ENCODE measurements at places on chromosomes 3 and 15.

GRCh38 chr15:50879016-50879617 is 29.4 kb upstream of the AP4E1 start:
- no peak for DNase-seq

DNA sequence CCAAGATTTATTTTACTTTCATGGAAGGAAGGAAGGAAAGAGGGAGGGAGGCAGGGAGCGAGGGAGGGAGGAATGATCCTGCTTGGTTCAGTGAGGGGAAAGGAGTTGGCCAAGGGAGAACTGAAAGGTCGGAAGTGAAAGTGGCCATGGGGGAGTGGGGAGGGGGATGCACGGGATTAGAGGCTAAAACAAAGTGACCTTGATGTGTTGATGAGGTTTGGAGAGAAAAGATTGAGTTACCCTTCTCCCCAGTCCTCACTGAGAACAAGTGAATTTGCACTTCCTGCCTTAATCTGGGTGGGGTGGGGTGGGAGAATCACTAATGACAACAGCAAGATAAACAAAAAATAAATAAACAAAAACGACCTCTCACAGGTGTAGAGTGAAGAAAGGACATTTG is 212.0 kb upstream of the TLE3 start:
- no peak for DNase-seq

DNA sequence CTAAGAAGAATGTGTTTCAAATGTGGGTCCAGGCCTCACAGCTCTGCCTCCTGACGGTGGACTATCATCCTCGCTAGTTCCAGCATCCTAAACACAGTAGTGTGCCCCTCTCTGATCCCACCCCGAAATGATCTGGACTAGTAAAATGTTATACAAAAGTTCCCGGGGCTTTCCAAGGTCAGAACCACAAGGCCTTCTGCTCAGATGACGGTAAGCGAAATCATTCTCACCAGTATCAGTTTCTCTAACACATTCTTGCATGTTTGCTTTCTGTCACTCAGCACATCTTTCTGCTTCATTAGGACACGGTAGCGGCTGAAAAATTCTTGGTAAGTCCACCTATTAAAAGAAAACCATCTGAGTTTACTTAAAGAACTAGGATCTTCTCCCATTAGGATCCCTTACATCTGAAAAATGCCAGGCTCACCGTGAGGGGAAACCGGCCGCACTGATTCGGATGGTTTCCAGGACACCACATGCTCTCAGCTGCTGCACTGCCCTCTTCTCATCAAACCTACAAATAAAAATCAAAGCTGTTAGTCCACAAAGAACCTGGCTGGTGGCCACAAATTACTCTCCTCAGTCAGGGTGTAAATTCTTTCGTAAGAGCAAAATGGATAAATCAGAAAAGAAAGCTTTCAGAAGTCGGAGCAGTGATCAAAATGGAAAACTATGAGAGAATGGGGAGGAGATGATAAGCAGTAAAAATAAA is 83.9 kb upstream of the MYO5C start:
- DNase-seq: no peak

GRCh38 chr15:99708563-99708962 is 24.7 kb downstream of the LYSMD4 start:
- DNase-seq: no peak

GRCh38 chr15:73436613-73437012 is 6.4 kb upstream of the REC114 start:
- no peak for DNase-seq
